ENCODE measurements at places on chromosomes 7 and 10.

- DNase-seq: no peak
These were observed 47.8 kb upstream of the WASL start for GRCh38 chr7:123796568-123796967.

- DNase-seq: no peak
These were observed 60.8 kb upstream of the ITGA8 start for GRCh38 chr10:15780353-15781135.

- no peak for DNase-seq
These were observed 220.0 kb upstream of the MEOX2 start for GRCh38 chr7:15906436-15906835.

GRCh38 chr7:12303062-12303461 lies 92.0 kb downstream of the TMEM106B start:
- DNase-seq: no peak

- no peak for DNase-seq
These were observed 47.6 kb downstream of the TSPAN15 start for GRCh38 chr10:69498711-69499471.

- DNase-seq: no peak
These were observed 1.2 kb downstream of the HSPA14 start for GRCh38 chr10:14839305-14839695.

DNA sequence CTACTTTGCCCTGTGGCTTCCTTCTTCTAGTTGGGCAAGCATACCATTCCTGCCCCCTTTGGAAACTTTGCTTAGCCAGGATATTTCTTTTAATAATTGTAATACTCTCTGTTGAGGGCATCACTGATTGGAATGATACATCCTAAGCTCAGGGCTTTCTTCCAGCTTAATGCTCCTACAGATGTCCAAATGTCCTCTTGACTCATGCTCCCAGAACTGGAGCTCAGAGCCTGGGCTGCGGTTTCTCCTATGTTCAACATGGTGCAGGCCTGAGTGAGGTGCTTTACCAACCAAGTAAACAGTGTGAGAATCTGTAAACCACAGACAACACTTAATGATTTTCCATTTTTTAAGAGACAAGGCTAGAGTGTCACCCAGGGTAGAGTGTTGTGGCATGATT lies 108.6 kb downstream of the LRRC4 start:
- DNase-seq: no peak

DNA sequence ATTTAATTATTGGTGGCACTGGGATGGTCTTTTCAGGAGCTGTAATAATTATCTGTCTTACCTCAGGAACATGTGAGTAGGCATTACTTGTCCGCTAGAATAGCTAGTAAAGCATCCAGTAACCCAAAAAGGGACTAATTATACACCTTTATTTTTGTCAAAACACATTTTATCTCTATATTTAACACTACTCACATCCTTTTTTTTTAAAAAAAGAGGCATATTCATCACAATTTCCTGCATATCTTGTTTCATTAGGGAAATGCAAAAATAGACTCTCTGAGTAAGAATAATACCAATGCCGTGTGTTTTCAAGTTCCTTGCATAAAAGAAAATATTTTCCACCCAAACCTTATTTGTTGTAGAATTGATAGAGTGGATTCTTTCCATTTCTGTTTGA lies 99.5 kb downstream of the VTI1A start:
- peak; percentile 24 for DNase-seq

- peak; percentile 11 for DNase-seq
These were observed 472 bp upstream of the ADAM22 start for GRCh38 chr7:87933605-87933952.

DNA sequence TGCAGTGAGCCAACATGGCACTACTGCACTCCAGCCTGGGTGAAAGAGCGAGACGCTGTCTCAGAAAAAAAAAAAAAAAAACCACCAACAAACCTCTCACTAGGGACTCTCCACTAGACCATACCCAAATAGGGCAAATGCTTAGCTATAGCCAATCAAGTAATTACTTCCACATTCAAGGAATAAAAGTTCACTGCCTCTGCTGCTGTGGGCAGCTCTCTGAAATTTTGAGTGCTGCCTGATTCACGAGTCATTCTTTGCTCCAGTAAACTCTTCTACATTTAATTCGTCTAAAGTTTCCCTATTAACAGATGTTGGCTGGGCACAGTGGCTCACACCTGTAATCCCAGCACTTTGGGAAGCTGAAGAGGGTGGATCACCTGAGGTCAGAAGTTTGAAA lies 4.7 kb upstream of the NRBF2 start:
- no peak for DNase-seq

DNA sequence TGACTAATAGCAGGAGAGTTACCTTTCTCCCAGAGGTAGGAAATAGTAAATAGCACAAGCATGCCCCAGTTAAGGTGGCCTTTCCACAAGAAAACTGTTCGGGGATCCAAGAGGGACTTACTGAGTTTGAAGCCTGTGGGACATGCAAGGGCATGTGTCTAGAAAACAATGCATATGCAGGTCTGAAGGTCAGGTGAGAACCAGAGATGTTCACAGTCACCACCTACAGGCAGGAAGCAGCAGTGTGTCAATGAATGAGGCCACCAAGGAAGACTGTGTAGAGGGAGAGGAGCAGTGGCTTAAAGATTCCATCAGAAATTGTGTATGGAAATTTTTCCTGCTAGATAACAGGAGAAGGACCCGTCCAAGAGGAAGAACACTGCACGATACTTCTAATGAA lies 66.0 kb downstream of the CALD1 start:
- peak; percentile 26 for DNase-seq

DNA sequence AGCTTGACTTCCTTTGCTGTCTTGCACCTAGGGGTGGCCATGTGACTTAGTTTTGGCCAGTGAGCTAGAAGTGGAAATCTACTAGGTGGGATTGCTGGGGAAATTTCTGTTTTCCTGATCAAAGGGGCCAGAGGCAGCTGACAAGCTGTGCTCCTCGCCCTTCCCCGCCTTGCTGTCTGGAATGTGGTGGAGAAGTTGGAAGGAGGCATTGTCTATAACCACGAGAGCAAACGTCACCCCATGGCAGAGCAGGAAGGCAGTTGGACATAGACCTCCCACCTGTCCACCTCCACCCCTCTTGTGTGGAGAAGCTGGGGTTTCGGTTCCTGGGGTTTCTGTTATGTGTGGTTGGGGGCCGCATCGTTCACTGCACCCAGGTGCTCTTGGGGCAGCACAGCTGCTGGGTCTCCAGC lies 7.3 kb downstream of the SFRP5 start:
- no peak for DNase-seq

DNA sequence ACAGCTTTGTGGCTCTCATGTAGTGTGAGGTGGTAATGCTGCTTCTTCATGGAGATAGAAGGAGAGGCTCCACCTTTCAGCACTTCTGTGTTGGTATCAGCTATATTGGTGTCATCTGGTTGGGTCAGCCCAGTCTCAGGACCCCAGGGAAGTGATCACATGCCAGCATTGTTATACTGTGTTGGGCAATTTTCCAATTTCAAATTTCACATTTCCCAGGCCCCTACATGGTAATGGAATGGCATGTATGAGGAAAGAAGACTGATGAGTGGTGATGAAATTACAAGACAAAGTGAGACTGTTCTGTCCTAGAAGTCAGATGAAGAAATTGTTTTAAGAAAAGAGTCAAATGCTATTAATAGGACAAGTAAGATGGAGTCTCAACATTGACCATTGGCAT lies 3.7 kb upstream of the AKR1C3 start:
- no peak for DNase-seq

- peak; percentile 86 for DNase-seq
These were observed at the start of gene TSPAN12 for GRCh38 chr7:120857588-120858573. Gene TSPAN12, minus strand, starts transcription at chr7:120858144. Its CDS starts 1,381 bp downstream, at chr7:120856763.

- DNase-seq: no peak
These were observed 17.4 kb upstream of the SLF2 start for GRCh38 chr10:100895346-100895745.

DNA sequence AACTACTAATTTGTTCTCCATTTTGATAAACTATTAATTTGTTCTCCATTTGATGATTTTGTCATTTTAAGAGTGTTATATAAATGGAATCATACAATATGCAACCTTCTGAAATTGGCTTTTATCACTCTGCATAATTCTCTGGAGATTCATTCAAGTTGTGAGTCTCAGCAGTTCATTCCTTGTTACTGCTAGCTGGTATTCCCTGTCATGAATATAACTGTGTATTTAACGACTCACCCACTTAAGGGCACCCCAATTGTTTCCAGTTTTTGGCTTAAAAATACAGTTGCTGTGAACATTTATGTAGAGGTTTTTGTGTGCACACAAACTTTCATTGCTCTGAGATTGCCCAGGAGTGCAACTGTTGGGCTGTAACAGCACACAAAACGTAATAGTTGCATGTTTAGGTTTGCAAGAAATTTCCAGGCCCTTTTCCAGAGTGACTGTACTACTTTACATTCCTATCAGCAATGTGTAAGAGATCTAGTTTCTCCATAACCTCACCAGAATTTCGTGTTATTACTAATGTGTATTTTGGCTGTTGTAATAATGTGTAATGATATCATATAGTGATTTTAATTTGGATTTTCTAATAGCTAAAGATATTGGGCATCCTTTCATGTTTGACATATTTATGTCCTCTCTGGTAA lies 153.2 kb upstream of the ADCY1 start:
- DNase-seq: no peak

Data from GM10248 (cell line).